ENCODE measurements at places on chromosomes 2 and 18.

- DNase-seq = no peak
Observed at GRCh38 chr2:205776139-205776538, 93.8 kb downstream of the NRP2 start.

- DNase-seq = no peak
Observed at GRCh38 chr2:233221378-233222063, 30.0 kb upstream of the ATG16L1 start.

DNA sequence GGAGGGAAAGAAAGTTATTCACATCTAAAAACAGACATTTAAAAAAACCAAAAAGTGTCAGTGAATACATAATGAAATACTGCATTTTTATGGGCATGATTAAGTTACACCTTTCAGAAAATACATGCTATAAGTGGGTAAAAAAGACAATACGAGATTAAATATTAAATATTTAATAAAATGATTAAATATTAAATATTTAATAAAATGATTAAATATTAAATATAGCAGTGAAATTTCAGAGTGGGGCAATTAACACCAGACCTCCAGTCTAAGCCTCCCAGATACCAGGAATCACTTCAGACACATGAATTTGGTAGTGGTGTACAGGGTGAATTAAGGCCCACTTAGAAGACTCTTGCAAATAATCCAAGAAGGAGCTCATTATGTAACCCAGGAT lies 15.5 kb downstream of the RBM43 start:
- DNase-seq = no peak

- DNase-seq = no peak
Observed at GRCh38 chr2:85131116-85131515, 2.1 kb upstream of the TCF7L1 start.

DNA sequence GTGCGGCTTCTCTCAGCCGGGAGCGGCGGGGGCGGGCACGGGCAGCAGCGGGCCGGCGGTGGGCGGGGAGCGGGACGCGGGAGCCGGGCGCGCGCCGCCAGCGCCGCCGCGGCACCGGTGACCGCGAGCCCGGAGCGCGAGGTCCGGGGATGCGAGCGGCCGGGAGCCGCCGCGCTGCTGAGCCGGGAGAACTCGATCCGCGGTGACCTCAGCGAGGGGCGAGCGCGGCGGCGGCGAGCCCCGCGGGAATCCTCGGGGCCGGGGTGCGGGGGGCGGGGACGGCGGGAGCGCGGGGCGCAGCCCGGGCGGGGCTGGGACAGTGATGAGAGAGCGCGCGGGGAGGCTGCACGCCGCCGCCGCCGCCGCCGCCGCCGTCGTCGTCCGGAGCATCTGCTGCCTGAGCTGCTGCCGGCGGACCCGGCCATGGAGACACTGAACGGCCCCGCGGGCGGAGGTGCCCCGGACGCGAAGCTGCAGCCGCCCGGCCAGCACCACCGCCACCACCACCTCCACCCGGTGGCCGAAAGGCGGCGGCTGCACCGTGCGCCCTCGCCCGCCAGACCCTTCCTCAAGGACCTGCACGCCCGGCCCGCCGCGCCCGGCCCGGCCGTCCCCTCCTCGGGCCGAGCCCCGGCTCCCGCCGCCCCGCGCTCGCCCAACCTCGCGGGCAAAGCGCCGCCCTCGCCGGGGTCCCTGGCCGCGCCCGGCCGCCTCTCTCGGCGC lies at the start of gene MTCL1:
Gene MTCL1 (plus strand): TSS at position 319 of the 723 bp plus-strand sequence. CDS start 105 bp downstream, at position 424.
- DNase-seq = peak; percentile 27

GRCh38 chr2:239548451-239548871 lies 147.6 kb upstream of the HDAC4 start:
- no peak for DNase-seq

GRCh38 chr2:97761192-97761591 lies 47.8 kb downstream of the ZAP70 start:
- DNase-seq = peak; percentile 49

GRCh38 chr2:107634172-107634571 lies 192.5 kb upstream of the RGPD4 start:
- DNase-seq = no peak

GRCh38 chr2:196275646-196276352 lies 104.4 kb upstream of the STK17B start:
- DNase-seq = no peak

DNA sequence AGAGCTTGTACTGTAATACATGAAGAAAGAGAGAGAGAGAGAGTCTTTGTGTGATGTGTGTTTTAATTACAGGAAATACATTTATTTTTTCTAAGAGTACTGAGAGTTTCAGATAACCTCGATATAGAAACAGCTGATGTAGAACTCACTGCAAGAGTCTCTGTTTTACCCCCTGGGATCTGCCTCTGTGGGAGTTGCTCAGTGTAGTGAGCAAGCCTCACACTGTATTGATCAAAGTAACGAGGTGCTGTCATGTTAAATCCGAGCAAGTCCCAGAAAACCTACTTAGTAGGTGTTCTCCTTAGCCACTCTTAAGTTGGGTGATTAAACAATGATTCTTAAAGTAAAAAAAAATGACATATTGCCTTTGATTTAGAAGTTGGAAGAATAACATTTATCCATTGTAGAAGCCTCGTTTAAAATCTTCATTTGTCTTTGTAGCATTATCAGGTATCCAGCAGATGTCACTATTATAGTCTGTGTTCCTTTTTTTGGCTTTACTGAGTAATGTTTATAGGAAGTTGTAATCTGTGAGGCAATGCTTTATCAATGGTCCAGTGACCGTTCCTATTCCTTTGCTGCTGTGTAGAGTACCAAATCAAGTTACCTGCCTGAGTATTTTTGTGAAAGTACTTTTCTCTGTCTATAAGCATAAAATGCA lies 219.0 kb downstream of the MYO3B start:
- DNase-seq = no peak

GRCh38 chr2:208147008-208147407 lies 1.1 kb upstream of the CRYGB start:
- no peak for DNase-seq

DNA sequence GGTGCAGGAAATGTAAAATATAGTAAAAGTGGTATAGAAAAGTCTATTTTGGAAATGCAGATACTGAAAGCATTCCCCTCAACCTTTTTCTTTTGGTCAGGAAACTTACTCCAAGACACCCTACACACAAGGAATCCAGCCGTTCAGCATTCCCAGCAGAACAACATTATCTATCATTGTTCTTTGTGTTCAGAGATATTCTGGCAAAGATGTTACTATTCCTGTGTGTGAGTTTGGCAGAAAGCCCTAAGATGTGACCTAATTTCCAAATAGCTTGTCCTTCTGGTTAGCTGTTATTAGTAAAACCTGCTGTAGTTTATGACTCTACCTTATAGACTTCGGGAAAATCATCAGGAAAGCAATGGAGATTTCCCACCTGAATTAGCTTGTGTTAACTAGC lies 78.1 kb upstream of the PELI1 start:
- DNase-seq = no peak

DNA sequence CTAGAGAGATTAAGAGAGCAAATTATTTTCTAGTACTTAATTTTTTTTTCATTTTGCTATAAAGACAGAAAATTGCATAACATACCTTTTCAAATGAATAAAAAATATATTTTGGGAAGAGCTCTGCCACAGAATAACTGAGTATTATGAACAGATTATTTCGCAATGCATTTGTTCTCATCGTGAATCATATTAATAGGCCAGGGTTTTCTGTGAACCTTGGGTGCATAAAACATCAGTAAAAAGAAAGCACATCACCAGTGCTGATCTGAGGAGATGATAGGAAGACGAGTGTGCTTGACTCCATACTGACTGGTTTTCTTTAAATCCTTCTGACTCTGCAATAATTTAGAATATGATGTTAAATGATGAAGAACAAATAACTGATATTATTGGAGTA lies 409.1 kb downstream of the CPS1 start:
- no peak for DNase-seq

- no peak for DNase-seq
Observed at GRCh38 chr18:58080451-58080850, 36.4 kb downstream of the NEDD4L start.

DNA sequence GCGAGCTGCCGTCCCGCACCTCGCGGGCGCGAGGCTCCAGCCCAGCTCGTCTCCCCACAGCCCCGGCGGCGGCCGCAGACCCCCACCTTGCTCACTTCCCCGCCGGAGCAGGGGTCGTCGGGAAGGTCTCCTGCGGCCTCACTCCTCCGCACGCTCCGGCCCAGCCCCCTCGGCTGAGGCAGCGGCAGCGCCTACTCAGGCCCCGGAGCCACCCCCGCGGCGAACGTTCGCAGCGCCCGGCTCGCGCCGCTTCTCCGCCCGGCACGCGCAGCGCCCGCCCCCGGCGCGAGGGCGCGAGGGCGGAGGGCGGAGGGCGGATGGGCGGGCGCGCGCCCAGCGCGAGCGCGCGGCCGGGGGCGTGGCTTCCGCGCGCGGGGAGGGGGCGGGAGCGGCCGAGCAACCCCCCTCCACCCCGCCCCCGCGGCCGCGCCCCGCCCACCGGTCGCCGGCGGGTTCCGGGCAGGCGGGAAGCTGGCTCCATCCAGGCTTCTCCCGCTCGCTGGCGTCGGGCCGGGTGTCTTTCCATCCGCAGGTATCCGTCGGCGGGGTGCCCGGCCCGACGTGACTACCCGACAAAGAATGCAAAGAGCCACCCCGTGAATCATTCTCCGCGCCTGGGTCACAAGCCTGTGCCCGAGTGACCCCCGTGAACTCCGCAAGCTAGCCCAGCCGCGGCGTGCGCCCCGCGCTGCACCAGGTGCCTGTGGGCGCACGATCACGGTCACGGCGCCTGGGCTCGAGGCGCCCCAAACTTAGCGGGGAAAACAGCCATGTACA lies at the start of gene DTNB:
Gene DTNB (minus strand): TSS at position 278 of the 777 bp plus-strand sequence. CDS start 20,917 bp downstream, outside the sequence.
- peak; percentile 73 for DNase-seq

DNA sequence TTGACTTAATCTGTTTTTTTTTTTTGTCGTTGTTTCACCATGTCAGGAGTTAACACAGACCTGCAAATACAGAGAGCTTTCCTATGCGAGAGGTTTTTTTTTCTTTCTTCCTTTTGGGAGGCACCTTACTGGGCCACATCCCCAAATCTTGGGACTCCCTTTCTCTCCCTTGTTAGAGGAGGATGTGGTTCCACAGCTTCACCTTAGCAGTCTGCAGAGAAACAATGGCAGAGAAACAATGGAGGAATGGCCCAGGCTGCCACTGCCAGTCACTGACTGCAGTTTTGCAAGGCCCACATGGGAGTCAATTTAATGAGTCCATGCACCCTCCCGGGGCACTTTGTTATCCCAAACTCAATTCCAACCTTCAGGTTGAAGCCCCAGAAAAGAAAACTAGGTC lies 20.8 kb upstream of the PDK1 start:
- no peak for DNase-seq

- DNase-seq = no peak
Observed at GRCh38 chr2:99317161-99317872, 16.3 kb upstream of the LYG1 start.

- DNase-seq = no peak
Observed at GRCh38 chr2:233926806-233927205, 9.6 kb downstream of the TRPM8 start.

DNA sequence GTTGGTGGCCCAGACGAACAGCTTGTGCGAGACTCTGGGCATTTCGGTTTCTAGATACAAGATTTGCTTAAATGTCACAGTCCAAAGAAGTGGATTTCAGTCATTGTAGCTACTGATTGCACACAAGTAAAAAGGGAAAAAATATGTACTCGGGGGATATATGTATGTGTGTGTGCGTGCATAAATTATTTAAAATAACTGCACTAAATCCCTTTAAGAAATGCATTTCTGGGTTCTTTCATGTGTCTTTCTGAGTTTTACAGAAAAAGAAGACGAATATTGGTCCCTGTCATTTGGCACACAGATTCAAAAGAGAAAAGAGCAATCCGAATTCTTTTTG lies 2.1 kb upstream of the EPHA4 start:
- DNase-seq = no peak

- no peak for DNase-seq
Observed at GRCh38 chr2:11710632-11711353, 35.6 kb upstream of the LPIN1 start.

GRCh38 chr2:211823886-211824479 lies 714.6 kb downstream of the ERBB4 start:
- no peak for DNase-seq

DNA sequence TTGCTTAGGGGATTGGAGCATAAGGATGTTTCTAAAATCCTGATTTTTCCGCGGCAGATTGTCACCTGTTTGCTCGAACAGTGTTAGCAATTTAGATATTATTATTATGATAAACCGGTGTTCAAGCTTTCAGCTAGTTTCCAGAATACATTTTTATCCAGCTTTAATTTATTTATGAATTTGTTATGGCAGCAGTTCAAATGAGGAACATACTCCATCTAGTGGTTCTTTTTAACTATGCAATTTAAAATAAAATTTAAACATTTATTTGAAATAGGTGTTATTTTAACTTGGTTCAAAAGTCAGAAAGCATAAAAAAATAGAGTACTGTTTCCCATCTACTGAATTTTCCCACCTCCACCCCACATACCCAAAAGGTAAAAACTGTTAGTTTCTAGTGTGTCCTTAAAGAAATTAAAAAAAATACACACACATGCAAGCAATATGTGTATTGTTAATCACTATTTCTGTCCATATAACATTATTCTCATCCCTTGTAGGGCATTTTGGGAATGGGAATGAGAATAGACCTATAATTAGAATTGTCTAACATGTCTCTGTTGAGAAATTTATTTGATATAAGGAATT lies 23.2 kb downstream of the ACOXL start:
- DNase-seq = no peak

GRCh38 chr2:31192851-31193392 lies 24.4 kb downstream of the CAPN14 start:
- no peak for DNase-seq

DNA sequence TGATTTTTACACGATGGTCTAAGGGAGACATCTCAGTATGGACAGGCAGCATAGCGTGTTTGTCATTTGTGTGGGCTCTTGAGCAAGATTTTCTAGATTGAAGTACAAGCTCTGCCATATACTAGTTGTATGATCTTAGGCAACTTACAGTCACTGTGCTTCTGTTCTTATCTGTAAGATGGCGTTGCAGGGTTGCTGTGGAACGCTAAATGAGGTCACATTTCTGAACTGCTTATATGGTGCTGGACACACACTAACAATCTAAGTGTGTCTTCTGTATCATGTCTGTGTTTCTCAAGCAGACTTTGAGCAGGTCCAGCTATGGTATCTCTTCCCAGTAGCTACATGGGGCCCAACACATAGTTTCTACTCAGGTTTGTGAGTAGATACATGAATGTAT lies 29.2 kb downstream of the PARD3B start:
- no peak for DNase-seq

GRCh38 chr18:36031903-36032302 lies 35.5 kb downstream of the RPRD1A start:
- no peak for DNase-seq

- no peak for DNase-seq
Observed at GRCh38 chr2:141323571-141323970, 807.2 kb downstream of the LRP1B start.

DNA sequence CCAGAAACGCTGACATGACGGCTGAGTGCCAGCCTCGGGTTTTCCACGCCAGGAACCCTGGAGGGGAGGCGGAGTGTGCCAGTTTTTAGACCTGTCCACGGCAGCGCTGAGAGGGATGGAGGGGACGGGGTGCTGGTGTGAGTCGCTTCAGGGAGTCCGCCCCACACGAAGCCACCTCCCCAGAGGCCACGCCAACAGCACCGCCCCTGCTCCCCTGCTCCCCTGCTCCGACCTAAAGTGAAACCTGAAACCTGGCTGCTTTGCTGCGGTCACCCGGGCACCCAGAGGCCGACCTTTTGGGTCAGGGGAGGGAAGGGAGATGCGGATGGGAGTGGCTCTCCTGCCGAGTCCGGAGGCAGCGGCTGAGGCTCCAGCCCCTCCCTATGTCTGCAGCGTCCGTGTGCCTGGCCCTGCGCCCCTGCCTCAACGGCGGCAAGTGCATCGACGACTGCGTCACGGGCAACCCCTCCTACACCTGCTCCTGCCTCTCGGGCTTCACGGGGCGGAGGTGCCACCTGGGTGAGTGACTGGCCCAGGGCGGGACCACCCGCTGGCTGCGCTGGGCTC lies 38.1 kb downstream of the SNED1 start:
- DNase-seq = no peak

Measured in activated gamma-delta T cell (primary cell).